ENCODE measurements at places on chromosomes 3 and 15. TPM values are rescaled to one million over a fixed set of nuclear protein-coding genes. Genes with fewer than 3 reads are reported as not detected.

Gene PP2D1
- total RNA-seq, result not detected

Gene THPO
- total RNA-seq, result 0.83 TPM

Gene ISLR
- 149 TPM for total RNA-seq

Gene HSPBAP1
- total RNA-seq, result 14.5 TPM

Gene TMEM266
- total RNA-seq, result 0.17 TPM

Gene CCR8
- total RNA-seq, result not detected

Gene DNAH12
- not detected for total RNA-seq

DNA sequence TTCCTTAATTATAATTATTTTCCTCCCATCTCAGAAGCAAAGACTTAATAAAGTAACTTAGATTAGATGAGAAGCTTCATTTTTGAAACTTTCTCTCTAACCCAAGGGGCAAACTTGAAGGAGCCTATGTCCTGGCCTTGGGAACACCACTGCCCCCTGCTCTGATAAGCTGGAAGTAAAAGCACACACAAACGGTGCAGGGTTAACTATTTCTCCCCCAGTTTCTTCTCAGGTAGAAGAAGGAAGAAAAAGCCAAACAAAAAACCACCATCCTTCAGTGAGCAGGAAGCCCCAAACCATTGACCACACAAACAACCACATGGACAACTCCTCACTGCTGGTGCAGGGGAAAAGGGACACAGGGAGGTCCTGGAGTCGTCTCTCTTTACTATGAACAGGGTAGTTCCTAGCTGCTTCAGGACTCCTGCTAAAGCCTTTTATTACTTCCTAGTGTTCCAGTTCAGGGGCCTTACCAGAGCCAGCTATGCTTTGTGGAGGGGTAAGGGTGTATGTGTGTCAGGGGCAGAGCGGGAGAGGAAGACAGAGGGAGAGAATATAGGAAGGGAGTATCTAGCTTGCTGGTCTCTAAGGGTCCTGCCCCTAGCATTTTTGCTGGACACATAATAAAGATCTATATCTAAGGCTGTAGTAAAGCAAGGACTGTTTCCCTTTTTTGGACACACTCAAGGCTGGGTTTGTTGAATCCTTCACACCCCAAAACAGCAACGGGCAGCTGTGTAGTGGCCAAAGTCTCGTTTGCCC lies 94.0 kb upstream of the UMPS start:
- H3K27ac ChIP-seq, result no peak overlapping the region
- no peak overlapping the region for H3K4me3 ChIP-seq
- H3K27me3 ChIP-seq, result no peaks in the 10 kb centered on the region
- no peaks in the 10 kb centered on the region for H3K4me1 ChIP-seq
- DNase-seq, result no peak
- peaks cover 20% of the 10 kb centered on the region for H3K36me3 ChIP-seq

- H3K4me1 ChIP-seq, result no peaks in the 10 kb centered on the region
- no peak overlapping the region for H3K27ac ChIP-seq
- no peak overlapping the region for H3K4me3 ChIP-seq
- no peak for DNase-seq
These were observed 14.5 kb downstream of the TIGIT start for GRCh38 chr3:114308377-114308776.

- H3K4me1 ChIP-seq, result no peaks in the 10 kb centered on the region
- H3K36me3 ChIP-seq, result no peaks in the 10 kb centered on the region
- no peak for DNase-seq
- no peak overlapping the region for H3K27ac ChIP-seq
- H3K27me3 ChIP-seq, result no peaks in the 10 kb centered on the region
- H3K4me3 ChIP-seq, result no peak overlapping the region
These were observed 11.5 kb upstream of the PARP14 start for GRCh38 chr3:122668930-122669730.

GRCh38 chr3:181660337-181660736 lies 51.4 kb upstream of the SOX2 start:
- H3K4me1 ChIP-seq, result no peaks in the 10 kb centered on the region
- no peak for DNase-seq

DNA sequence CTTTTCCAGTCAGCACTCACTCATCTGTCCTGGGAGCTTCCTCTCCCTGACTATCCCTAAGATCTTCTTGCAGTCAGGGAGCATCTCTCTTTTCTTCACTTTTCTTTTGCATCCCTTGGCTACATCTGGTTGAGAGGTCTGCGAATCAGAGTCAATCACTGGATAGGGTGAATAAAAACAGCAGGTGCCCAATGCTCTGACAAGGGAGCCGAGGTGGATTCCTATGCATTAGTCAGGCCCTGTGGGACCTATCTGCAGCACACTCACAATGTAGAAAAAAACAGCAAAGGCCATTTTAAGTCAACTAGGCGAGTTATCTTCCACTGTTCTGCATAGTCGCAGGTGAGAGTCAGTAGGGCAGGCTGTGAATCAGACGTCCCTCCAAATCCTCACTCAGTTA lies 35.5 kb downstream of the DZIP1L start:
- H3K4me3 ChIP-seq, result no peak overlapping the region
- DNase-seq, result peak; percentile 57
- no peak overlapping the region for H3K27ac ChIP-seq

GRCh38 chr15:42191610-42192346 lies 16.3 kb downstream of the VPS39 start:
- H3K27ac ChIP-seq, result no peak overlapping the region
- no peak overlapping the region for H3K4me3 ChIP-seq
- peaks cover 75% of the 10 kb centered on the region for H3K36me3 ChIP-seq
- no peaks in the 10 kb centered on the region for H3K27me3 ChIP-seq

GRCh38 chr15:96747291-96747690 lies 416.8 kb downstream of the NR2F2 start:
- H3K4me3 ChIP-seq, result no peak overlapping the region
- no peaks in the 10 kb centered on the region for H3K27me3 ChIP-seq
- no peaks in the 10 kb centered on the region for H3K4me1 ChIP-seq
- no peaks in the 10 kb centered on the region for H3K36me3 ChIP-seq
- no peak for DNase-seq

- no peak for DNase-seq
- no peak overlapping the region for H3K27ac ChIP-seq
- no peak overlapping the region for H3K4me3 ChIP-seq
- H3K4me1 ChIP-seq, result peaks cover 15% of the 10 kb centered on the region
- H3K36me3 ChIP-seq, result peaks cover 7% of the 10 kb centered on the region
- no peaks in the 10 kb centered on the region for H3K27me3 ChIP-seq
These were observed 14.0 kb downstream of the UBR1 start for GRCh38 chr15:43091859-43092258.

- H3K27me3 ChIP-seq, result no peaks in the 10 kb centered on the region
- no peaks in the 10 kb centered on the region for H3K36me3 ChIP-seq
- H3K4me3 ChIP-seq, result no peak overlapping the region
- no peak overlapping the region for H3K27ac ChIP-seq
- no peaks in the 10 kb centered on the region for H3K4me1 ChIP-seq
- peak; percentile 89 for DNase-seq
These were observed 77.7 kb downstream of the OCA2 start for GRCh38 chr15:28021281-28022039.

DNA sequence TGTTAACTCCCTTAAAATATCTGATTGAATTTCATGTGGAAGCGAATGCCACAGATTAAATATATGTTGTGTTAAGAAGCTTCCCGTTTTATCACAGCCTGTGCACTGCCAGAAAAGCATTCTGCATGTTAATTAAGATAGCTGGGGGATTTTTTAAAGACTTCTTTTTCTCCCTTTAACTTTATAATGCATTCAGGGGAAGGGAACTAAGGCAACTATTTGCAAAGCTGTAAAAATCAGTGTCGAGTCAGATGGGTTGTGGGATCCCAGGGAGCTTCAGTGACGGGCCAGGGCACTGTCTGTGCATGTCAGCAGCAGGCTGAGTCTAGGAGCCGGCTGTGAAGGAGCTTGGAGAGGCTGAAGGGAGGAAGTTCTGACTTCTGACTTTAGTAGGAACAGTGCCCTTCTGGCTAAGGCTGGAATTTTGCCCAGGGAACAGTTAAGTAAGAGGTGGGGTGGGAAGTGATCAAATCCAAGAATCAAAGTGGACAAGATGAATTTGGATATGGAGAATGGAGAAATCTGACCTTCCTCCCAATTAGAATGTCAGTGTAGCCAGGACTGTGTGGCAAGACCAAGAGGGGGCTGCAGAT lies 77.7 kb downstream of the ABHD5 start:
- no peak overlapping the region for H3K4me3 ChIP-seq
- H3K36me3 ChIP-seq, result no peaks in the 10 kb centered on the region
- no peak for DNase-seq
- H3K27me3 ChIP-seq, result no peaks in the 10 kb centered on the region

GRCh38 chr3:32660634-32661033 lies 24.4 kb upstream of the CNOT10 start:
- H3K36me3 ChIP-seq, result no peaks in the 10 kb centered on the region
- peaks cover 17% of the 10 kb centered on the region for H3K27me3 ChIP-seq
- DNase-seq, result no peak
- no peaks in the 10 kb centered on the region for H3K4me1 ChIP-seq
- H3K27ac ChIP-seq, result no peak overlapping the region
